Kidney (tissue), 22 donors: ENCODE measurements at places on chromosomes 6 and 20. TPM values are rescaled to one million over a fixed set of nuclear protein-coding genes. Genes with fewer than 3 reads are reported as not detected.

Gene ZSCAN31
- polyA plus RNA-seq, result 4.1 TPM

DNA sequence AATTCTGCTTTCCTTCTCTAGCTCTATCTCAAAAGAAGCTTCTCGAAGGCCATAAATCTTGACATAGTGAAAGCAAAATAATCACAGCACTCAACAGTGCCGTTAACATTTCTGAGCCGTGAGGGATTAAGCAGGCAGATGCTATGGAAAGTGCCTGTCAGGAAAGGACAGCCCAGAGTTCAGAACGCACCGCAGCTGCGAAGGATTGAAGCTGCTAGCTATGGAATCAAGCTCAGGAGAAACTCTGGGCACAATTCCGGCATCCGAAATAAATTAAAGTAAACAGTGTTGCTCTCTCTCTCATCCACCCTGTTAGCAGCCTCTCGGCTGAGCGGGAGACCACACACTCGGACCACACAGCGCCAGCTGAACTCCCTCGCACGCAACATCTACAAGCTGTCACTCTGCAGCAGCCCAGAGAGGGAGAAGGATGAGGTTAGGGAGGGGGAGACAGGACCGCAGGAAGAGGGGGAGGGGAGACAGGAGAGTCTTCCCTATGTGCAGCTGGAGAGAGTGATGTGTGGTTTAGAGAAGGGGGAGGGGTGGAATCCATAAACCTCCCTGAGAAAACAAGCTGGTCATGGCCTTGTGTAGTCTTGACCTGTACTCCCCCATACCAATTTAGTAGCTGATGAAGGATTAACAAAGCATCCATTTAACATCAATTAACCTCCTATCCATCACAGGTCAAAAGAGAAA, 9.0 kb downstream of the EXOC2 start:
- DNase-seq, result peak; percentile 95

DNA sequence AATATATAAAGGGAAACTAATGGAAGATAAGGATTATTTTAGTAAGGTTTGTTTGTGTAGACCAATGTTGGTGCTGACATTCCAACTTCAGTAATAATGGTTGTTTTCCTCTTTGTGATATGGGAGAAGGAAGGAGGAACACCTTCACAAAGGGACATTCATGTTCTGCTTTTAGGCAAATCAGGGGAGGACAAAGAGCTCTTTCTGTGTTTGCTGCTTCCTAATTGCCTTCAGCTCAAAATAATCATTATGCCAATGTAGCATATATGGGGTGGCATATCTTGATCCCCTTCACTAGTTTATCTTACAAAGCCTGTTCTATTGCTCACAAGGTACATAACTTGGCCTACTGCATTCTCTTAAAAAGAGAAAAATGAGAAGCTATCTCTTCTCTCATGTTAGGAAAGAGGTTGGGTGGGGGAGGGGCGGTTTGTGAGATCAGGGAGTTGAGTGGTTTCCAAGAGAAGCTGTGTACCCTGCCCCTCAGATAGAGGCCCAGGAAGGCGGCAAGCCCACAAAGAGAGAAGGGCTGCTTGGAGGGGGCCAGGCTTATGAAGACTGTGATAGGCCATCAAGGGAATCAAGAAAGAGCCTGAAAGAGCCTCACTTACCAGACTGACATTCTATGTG, 4.7 kb upstream of the ADGRG6 start:
- no peak for DNase-seq

DNA sequence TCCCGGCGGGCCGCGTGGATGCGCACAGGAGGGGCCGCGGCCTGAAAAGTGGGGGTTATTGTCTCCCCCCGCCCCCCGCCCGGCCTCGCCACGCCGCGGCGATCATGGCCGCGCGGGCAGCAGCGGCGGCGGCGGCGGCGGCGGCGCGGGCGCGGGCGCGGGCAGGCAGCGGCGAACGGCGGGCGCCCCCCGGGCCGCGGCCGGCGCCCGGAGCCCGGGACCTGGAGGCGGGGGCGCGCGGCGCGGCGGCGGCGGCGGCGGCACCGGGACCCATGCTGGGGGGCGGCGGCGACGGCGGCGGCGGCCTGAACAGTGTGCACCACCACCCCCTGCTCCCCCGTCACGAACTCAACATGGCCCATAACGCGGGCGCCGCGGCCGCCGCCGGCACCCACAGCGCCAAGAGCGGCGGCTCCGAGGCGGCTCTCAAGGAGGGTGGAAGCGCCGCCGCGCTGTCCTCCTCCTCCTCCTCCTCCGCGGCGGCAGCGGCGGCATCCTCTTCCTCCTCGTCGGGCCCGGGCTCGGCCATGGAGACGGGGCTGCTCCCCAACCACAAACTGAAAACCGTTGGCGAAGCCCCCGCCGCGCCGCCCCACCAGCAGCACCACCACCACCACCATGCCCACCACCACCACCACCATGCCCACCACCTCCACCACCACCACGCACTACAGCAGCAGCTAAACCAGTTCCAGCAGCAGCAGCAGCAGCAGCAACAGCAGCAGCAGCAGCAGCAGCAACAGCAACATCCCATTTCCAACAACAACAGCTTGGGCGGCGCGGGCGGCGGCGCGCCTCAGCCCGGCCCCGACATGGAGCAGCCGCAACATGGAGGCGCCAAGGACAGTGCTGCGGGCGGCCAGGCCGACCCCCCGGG, 637 bp downstream of the ARID1B start:
- DNase-seq, result peak; percentile 78

Gene ZFP57
- not detected for polyA plus RNA-seq

- DNase-seq, result no peak
Measured at GRCh38 chr20:47701612-47702011, 83.7 kb downstream of the SULF2 start.

- no peak for DNase-seq
Measured at GRCh38 chr6:159282421-159282820, 113.2 kb downstream of the FNDC1 start.

- no peak for DNase-seq
Measured at GRCh38 chr6:156773935-156774852, 3.0 kb upstream of the ARID1B start.

DNA sequence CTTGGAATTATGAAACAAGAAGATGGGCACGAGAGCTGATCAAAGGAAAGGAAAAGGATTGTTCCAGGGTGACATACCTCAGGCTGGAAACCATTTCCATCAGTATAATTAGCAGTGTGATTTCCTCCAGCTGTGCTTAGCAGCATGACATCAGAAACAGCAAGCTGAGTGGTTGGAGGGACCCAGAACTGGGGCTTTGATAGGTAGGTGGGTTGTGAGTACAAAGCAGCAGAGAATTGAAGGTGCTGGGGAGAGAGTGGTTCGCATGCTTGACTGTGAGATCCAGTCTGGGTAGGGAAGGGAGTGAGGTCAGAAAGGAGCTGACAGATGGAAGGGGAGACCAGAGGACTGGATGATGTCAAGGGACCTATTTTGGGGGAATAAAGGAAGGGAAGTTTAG, 90.4 kb downstream of the CD164 start:
- no peak for DNase-seq

DNA sequence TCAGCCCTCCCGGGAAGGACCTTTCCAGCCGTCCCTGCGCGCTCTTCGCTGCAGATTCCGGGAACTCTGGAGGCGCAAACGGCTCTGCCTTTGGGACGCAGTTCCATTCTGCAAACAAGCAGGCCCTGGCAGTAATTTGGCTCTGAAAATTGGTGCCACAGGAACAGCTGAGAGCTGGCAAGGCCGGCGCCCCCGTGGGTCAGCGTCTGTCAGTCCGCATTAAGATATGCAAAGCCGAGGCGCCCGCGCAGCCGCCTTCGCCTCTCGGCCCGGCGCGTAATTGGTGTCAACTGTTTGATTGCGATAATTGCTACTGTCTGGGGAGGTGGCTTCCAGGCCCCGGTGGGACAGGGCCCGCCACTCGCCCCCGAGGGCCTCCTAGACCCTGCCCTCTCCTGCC, 73.6 kb downstream of the NCR2 start:
- no peak for DNase-seq

DNA sequence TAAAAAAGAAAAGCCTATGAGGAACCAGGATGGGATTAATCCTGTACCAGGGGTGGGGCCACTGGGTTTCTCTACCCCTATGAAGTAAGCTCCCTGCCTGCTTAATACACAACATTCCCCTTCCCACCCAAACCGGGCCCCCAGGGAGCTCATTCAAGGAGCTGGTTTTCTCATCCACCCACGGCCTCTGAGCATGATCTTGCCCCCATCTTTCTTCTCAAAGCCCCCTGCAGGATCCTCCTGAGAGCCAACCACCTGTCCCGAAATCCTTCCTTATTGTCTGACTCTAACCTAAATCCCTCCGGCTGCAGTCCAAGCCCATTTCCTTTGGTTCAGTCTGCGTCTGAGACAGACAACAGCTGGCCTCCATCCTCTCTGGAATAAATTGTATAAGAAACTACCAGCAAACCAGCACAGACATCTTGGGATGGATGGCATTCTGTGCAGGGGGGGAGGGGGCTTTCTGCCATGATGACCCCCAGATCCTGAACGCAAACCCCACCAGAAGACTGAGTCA, 21.0 kb downstream of the KCNK5 start:
- no peak for DNase-seq

DNA sequence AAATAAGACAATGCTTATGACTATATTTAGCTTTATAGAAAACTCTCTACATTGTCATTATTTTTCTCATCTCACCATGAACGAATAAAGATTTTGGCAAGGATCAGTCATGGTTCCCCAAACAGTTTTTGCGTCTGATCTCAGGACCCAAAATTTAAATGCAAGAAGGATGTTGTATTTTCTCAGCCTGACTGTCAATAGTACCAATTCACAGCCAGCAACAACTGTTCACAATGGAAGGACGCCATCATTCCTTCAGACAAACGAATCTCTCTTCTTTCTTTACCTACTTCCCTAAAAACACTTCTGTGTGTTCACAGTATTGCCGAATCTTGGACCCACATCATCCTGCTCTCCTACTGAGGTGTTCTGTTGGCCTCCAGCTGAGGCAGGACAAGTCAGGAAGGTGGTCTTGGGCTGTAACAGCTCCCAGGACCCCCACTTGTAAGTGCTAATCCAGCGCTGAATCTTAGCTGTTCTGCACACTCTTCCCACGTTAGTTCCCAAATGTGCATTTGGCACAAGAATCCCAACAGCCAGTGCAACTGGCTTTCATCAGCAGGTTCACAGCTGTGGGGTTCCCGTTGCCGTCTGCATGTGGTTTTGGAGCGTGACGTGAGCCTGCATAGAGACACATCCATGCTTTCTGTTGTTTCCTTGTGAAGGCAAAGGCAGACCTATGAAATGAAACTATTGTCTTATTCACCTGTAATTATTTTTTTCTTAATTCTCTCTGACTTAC, 600.0 kb downstream of the QKI start:
- DNase-seq, result no peak

DNA sequence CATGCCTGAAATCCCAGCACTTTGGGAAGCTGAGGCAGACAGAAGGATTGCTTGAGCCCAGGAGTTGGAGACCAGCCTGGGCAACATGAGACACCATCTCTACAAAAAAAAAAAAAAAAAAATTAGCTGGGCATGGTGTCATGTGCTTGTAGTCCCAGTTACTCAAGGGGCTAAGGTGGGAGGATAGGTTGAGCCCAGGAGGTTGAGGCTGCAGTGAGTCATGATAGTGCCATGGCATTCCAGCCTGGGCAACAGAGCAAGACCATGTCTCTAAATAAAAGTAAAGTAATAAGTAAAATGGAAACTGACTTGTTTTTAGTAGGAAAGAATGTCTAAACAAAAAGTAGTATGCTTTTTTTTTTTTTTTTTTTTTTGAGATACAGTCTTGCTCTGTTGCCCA, 240.7 kb downstream of the ARID1B start:
- DNase-seq, result no peak

DNA sequence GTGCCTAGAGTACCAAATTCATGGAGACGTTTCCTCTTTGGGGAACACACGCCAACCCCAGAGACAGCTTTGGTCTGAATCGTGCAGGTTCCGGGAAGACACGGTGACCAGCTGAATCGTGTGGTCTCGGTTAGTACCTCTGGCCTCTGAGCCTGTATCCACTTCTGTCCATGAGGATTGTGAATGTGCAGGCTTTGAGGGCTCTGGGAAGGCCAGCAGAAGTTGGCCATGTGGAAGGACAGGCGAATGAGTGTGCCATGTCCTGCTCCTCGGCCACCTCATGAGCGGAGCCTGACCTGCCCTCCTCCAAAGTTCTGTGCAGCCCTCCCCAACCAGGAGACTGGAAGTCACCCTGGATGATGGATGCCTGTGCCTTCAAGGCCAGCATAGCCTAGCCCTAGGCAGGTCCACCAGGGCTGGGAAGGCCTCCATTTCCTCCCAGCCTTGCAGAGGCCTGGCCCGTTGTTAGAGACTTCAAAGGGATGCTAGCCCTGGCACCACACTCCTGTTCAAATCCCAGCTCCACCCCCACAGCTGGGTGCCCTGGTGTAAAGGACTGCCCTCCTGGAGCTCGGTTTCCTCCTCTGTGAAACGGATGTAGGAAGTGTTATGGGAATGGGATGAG, 1.7 kb upstream of the TMEM74B start:
- no peak for DNase-seq

Gene WFDC8
- polyA plus RNA-seq, result not detected

DNA sequence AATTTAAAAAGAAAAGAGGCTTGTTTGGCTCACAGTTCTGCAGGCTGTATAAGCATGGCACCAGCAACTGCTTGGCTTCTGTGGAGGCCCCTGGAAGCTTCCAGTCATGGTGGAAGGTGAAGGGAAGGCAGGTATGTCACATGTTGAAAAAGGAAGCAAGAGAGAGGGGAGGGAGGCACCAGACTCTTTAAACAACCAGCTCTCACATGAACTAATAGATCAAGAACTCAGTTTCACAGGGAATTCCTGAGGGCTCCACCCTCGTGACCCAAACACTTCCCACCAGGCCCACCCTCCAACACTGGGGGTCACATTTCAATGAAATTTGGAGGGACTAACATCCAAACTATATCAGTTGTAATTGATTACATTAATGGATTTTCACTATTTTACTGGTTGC, 127.9 kb upstream of the MLIP start:
- DNase-seq, result no peak

DNA sequence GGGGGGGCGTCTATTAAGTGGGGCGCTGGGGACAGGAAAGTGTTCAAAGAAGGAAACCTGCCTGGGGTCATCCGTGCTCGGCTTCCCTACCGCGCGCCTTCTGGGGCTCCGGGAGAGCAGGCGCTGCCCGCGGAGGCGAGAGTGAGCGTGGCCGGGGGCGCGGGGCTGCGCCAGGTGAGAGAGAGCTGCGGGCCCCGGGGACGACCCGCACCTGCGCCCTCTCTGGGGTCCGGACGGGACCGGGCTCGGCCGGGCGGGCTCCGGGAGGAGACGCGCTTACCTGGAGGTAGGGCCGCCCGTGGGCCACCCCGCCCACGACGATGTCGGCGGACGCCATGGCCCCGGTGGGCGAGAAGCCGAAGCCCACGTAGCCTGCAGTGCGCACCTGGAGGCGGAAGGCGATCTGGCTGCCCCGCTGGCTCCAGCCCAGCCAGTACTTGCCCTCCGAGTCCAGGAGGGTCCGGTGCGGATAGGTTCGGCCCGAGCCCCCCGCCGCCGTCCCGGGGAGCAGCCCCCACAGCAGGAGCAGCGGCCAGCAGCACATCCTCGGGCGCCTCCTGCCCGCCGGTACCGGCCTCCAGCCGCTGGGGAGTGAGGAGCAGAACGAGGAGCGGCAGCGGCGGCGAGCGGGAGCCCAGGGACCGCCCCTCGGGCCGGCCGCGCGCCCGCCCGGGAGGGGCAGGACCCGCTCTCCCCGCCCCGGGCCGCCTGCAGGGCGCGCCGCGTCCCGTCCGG, at the start of gene MOXD1:
Gene MOXD1 (minus strand): TSS at position 593 of the 735 bp plus-strand sequence. CDS start 49 bp downstream, at position 544.
- DNase-seq, result peak; percentile 89
